Right atrium auricular region (tissue), 2 donors: ENCODE measurements at places on chromosomes 11 and 22. TPM values are rescaled to one million over a fixed set of nuclear protein-coding genes. Genes with fewer than 3 reads are reported as not detected.

- no peaks in the 10 kb centered on the region for H3K4me1 ChIP-seq
- no peak for DNase-seq
- no peaks in the 10 kb centered on the region for H3K36me3 ChIP-seq
- H3K4me3 ChIP-seq = no peak overlapping the region
- H3K27ac ChIP-seq = no peak overlapping the region
Observed at GRCh38 chr22:49515475-49515874, 312.2 kb downstream of the BRD1 start.

The DEUP1 gene
- not detected for total RNA-seq

DNA sequence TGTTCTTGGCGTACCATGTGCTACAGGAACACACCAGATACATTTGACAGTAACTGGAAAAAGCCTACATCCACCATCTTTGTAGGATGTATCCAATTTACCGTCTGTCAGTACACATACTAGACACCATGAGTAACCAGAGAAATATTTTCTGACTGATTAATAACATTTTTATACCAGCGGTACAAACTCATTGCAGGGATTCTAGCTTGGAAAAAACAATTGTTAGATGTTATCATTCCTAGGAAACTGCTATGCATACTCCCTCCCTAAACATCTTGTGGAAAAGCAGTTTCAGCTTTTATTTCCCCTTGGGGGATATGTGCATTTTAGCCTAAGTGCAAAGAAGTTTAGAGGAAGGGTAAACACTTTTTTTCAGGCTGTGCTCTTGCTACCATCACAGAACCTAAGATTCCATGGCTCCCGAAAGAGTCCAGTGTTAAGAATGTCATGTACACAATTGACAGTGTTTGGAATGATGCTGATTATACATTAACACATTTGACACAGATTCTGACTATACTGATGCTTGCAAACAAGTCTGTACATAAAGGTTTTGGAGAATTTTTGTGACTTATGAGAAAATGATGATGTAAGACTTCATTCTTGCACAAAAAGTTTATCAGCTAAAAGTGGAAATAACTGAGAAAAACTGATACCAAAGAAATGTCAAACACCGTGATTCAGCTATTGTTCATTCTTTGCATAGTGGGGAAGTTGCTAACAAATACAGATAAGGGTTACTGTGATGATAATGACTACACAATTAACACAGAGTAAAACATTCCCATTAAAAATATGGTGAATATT, 23.7 kb downstream of the NCF4 start:
- H3K4me1 ChIP-seq = no peaks in the 10 kb centered on the region
- no peak for DNase-seq
- H3K4me3 ChIP-seq = no peak overlapping the region
- H3K36me3 ChIP-seq = no peaks in the 10 kb centered on the region
- no peak overlapping the region for H3K27ac ChIP-seq

GRCh38 chr11:8372641-8373381, 109.1 kb upstream of the LMO1 start:
- no peaks in the 10 kb centered on the region for H3K36me3 ChIP-seq
- H3K27me3 ChIP-seq = no peaks in the 10 kb centered on the region
- H3K27ac ChIP-seq = no peak overlapping the region
- H3K4me1 ChIP-seq = no peaks in the 10 kb centered on the region
- DNase-seq = no peak

The CLDN5 gene
- total RNA-seq = 16.7 TPM

- no peaks in the 10 kb centered on the region for H3K27me3 ChIP-seq
- no peaks in the 10 kb centered on the region for H3K36me3 ChIP-seq
- no peaks in the 10 kb centered on the region for H3K4me1 ChIP-seq
- no peak overlapping the region for H3K4me3 ChIP-seq
Observed at GRCh38 chr11:35734669-35735410, 72.3 kb downstream of the TRIM44 start.

- H3K4me3 ChIP-seq = no peak overlapping the region
- H3K4me1 ChIP-seq = no peaks in the 10 kb centered on the region
- no peaks in the 10 kb centered on the region for H3K36me3 ChIP-seq
- no peaks in the 10 kb centered on the region for H3K27me3 ChIP-seq
- no peak for DNase-seq
- no peak overlapping the region for H3K27ac ChIP-seq
Observed at GRCh38 chr11:7098235-7098832, 9.5 kb downstream of the RBMXL2 start.

The VPREB1 gene
- total RNA-seq = not detected

DNA sequence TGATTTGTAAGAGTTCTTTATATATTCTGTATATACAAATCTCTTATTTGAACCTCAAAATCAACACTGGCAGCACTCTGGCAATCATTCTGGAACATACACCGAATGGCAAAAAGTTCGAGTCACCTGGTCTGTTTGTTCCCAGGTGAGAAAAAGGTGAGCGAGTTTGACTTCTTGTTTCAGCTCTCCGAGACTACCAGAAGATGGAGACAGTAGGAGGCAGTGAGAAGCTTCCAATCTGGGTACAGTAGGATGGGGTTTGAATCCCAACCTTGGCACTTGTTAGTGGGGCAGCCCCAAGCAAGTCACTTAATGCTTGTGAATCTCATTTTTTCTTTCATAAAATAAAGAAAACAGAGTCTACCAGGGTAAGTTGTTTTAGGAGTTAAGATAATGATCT, 76.4 kb downstream of the C2CD3 start:
- no peak for DNase-seq
- H3K27ac ChIP-seq = no peak overlapping the region
- H3K27me3 ChIP-seq = no peaks in the 10 kb centered on the region
- H3K36me3 ChIP-seq = peaks cover 65% of the 10 kb centered on the region
- no peaks in the 10 kb centered on the region for H3K4me1 ChIP-seq
- H3K4me3 ChIP-seq = no peak overlapping the region

- H3K4me3 ChIP-seq = no peak overlapping the region
- no peaks in the 10 kb centered on the region for H3K4me1 ChIP-seq
- H3K27ac ChIP-seq = no peak overlapping the region
- peaks cover 4% of the 10 kb centered on the region for H3K36me3 ChIP-seq
- DNase-seq = no peak
Observed at GRCh38 chr11:68035266-68035876, 3.5 kb upstream of the TCIRG1 start.

GRCh38 chr22:29375398-29376076, 12.8 kb downstream of the AP1B1 start:
- no peaks in the 10 kb centered on the region for H3K27me3 ChIP-seq
- H3K36me3 ChIP-seq = peaks cover 4% of the 10 kb centered on the region
- H3K27ac ChIP-seq = no peak overlapping the region
- no peak for DNase-seq
- no peaks in the 10 kb centered on the region for H3K4me1 ChIP-seq
- no peak overlapping the region for H3K4me3 ChIP-seq

GRCh38 chr11:20131788-20132666, 28.2 kb downstream of the DBX1 start:
- peak; percentile 79 for DNase-seq
- no peaks in the 10 kb centered on the region for H3K27me3 ChIP-seq
- peak overlapping the region; percentile 47 for H3K4me3 ChIP-seq
- H3K36me3 ChIP-seq = no peaks in the 10 kb centered on the region
- H3K27ac ChIP-seq = no peak overlapping the region

GRCh38 chr11:93474123-93474522, 69.1 kb downstream of the SMCO4 start:
- H3K4me1 ChIP-seq = no peaks in the 10 kb centered on the region
- no peaks in the 10 kb centered on the region for H3K36me3 ChIP-seq
- H3K27me3 ChIP-seq = no peaks in the 10 kb centered on the region
- H3K4me3 ChIP-seq = no peak overlapping the region

DNA sequence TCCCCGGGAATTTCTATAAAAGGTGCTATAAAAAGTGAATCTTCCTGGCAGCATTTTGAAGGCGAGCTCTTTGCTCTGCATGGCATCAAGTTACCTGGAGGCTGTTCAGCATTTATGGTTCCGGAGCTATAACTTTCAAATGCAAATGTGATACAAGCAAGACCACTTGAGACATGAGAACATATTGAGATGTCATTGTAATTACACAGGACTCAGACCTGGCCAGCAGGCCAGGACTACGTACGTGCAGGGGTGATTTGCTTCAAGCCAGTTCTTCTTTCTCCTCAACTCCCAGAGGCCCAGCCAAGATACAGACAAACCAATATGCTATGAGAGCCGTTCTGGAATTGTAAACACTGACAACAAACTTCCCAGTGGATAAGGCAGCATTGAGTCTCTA, 227.4 kb upstream of the FAT3 start:
- no peaks in the 10 kb centered on the region for H3K27me3 ChIP-seq
- H3K27ac ChIP-seq = no peak overlapping the region
- H3K4me1 ChIP-seq = no peaks in the 10 kb centered on the region
- H3K36me3 ChIP-seq = no peaks in the 10 kb centered on the region

GRCh38 chr11:102111011-102111786, 952 bp downstream of the YAP1 start:
- peak; percentile 76 for DNase-seq
- peaks cover 6% of the 10 kb centered on the region for H3K36me3 ChIP-seq
- H3K27ac ChIP-seq = peak overlapping the region; percentile 95
